NCI-H510A (cell line): ENCODE measurements at places on chromosomes 2 and 18.

DNA sequence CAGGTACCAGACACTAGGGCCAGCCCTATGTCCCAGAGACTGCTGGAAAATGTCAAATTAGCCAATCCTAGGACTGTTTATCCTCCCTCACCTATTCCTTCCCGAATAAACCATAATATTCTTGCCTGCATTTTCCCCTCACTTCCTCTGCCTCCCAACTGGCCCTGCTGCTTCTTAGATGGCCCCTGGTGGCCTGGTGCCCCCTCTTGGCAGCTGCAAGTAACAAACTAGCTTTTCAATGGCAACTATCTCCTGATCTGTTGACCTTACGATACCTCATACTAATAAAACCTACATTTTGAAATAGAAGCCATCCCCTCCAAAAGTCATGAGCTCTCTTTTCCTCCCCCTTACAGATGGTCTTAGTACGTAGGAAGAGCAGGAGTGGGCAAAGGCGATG lies 132.0 kb downstream of the ALPK2 start:
- DNase-seq: peak; percentile 12

DNA sequence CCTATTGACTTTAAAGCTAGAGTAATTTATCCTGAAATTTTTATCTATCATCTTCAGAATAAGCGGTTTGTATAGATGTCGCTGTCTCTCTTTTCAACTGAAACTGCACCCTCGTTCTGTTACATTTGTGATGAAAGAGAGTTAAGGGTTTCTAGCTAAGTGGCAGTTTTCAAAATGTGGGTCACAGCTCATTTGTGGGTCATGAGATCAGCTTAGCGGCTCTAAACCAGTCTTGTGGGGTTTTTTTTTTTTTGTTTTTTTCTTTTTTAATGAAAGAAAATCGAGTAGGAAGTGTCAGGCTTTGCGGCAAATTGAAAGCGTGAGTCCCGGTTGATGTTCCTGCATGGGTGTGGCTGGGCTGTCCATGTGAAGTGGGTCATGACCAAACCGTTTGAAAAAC lies 31.2 kb downstream of the SALL3 start:
- no peak for DNase-seq

DNA sequence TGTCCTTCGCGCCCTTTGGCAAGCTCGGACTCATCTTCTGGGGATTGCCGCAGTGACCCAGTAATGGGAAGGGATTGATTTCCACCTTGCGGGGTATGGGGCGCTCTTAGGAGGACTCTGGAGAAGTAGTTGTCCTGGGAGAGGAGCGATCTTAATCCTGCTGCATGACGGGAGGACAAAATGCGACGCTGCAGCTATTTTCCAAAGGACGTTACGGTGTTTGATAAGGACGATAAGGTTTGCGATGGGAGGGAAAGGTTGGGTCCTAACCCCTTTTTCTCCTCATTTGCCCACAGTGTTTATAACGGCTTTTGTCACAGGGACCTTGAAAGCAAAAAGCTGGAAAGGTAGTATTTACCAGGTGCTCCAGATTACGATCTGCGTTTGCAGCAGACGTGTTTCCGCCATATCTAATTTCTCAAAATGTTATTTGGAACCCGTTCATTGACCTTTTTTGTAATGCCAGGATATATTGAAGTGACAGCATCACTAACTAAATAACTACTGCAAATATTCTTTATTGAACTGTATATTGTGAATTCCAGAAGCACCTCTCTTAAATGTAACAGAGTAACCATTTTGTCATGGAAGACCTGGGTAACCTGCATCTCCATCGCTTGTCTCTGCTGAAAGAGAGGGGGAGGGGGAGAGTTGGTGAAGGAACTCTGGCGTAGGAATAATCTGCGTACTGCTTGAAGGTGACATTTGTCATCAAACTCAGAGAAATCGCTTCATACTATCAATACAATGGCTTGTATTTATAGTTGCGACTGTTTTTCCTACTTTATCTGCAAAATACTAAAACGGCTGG lies 590 bp downstream of the MDH1 start:
- DNase-seq: peak; percentile 19

GRCh38 chr2:62267696-62268095 lies 71.8 kb downstream of the B3GNT2 start:
- DNase-seq: no peak

DNA sequence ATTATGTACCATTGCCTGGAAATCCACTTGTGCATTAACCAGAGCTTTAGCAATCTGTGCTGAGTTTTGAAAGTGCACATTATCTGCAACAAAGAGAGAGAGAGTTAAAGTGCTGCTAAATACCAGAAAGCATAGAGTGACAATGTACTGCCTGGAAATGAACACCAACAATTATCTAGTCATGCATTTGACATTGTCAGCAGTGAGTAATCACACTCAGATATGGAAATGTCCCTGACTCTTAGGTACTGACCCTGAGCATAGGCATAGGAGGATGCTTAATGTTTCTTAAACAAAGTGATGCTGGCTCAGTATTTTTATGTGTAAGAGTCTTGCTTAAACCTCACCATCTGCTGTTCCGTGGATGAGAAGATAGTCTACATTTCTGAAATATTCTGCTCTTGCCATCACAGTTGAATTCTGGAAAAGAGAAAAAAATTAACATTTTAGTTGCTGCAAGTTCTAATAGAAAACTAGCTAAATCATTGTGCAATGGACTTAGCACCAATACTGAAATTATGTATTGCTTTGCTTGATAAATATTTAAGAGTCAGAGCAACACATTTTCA lies 20.8 kb upstream of the GCG start:
- no peak for DNase-seq

- DNase-seq: no peak
Observed at GRCh38 chr2:240043279-240043989, 9.9 kb downstream of the OR6B3 start.

- no peak for DNase-seq
Observed at GRCh38 chr2:64021578-64021977, 2.4 kb upstream of the VPS54 start.

DNA sequence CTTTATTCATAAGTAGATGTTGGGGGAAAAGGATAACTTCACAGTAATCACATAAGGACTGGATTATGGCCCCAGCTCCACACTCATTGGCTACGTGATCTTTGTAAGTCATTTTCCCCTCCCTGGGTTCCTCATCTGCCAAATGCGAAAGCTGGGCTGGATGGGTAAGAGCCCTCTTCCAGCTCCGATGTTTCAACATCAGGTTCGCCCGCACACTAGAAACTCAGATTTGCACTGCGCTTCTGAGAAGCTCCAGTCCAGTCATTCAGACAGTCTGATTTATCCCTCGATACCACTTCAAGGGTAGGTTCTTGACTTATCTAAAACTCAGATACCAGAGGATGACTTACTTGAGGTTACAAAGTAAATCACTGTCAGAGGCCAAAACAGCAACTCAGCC lies 31.0 kb upstream of the RMDN2 start:
- DNase-seq: no peak

DNA sequence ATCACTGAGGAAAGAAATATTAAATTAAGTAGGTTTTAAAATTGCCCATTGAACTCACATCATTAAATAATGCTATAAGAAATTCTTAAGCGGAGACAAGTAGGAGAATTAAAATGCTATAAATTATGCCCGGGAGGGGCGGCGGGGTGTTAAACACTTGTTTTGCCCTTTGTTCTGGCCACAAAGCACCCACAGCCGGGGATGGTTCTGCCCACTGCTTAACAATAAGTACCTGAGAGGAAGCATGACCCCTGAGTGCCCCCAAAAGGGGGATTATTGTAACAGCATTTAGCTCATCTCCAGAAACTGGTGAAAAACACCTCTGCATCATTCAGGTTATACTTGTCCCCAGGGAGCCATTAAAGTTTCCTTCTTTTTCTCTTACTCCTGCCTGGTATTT lies 332.7 kb upstream of the POU3F3 start:
- DNase-seq: no peak

- DNase-seq: no peak
Observed at GRCh38 chr2:239818086-239818485, 207.1 kb downstream of the NDUFA10 start.

DNA sequence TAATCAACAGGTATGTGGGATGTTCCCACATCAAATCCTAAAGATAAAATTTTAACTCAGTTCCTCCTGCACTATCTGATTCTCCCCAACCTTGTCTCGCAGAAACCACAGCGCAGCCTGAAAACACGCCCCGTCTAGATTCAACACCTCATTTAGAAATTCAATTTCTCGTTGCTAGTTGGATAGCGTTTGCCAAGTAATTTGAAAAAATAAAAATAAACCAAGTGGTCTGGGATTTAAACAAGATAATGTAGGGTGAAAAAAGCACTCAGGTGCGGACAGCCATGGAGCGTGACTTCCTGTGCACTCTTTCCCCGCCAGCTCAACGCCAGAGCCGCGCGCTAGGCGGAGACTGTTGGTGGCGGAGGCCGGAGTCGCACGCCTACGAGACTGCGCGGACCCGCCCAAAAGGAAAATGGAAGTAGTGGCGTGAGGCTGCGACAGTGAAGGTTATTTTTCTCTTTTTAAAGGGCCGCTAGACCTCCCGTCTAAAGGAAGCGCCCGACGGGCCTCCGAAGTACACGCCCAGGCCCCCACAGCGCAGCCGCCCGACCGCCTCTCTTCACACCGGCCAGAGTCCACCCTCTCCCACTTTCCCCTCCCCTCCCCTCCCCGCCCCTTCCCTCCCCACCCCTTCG lies 615 bp upstream of the CCNT2 start:
- peak; percentile 95 for DNase-seq

DNA sequence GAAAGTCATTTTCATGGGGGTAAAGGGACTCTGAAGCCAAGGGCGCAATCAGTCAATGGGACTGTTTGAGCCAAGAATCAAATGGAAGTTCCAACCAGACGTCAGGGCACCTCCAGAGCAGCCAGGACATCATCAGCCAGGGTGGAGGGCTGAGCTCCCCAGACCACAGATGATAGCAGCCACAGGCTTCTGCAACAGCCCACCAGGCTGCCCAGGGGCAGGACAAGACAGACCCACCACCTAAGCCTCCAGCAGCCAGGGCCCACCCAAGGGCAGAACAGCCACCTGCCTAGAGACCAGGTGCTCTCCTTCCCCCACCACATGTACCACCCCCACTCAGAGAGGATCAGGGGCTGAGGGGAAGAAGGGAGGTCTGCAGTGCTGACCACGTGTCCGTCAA lies 53.8 kb upstream of the SLC66A3 start:
- DNase-seq: no peak

GRCh38 chr2:190088917-190089316 lies 26.4 kb upstream of the MSTN start:
- peak; percentile 25 for DNase-seq

DNA sequence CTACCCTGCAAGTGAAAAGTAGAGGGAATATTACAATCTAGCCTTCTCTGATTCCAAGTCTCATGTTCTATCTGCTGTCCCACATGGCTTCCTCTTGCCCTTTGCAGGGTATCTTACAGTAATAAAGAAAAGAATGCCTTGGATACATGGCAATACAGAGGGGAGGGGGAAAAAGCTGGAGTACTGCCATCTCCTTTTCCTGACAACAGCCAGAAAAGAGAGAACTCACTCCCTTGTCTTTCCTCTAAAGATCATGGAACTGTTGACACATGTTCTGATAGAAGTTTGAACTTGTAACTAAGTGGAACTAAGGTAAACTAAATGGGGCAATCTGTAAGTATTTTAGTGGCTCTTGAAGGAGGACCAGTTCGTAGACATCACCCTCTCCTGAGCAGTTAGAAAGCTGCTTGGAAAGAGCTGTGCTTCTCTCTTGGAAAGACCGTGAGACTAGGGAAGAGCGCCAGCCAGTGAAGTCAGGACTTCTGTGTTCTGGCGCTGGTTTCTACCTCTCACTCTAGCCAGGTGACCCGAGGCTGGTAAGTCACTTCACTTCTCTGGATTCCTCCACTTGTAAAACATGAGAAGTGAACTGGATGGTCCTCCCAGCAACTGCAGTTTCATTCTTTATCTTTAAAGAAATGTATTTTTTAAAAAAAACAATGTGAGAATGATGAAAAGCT lies 242.3 kb upstream of the FOSL2 start:
- no peak for DNase-seq

DNA sequence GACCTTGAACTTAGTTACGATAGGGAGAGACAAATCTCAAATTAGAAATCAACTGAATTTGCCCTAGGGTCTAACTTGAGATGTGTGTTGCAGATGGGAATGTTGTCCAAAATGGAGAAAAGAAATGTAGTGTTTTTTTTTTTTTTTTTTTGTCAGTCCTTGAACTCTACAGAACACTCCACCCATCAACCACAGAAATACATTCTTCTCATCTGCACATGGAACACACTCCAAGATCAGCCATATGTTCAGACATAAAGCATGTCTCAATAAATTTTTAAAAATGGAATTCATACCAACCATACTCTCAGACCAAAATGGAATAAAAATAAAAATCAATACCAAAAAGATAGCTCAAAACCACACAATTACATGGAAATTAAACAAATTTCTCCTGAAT lies 526.5 kb downstream of the FBXO15 start:
- DNase-seq: no peak

- no peak for DNase-seq
Observed at GRCh38 chr2:211494536-211494935, 938.1 kb downstream of the CPS1 start.

- DNase-seq: no peak
Observed at GRCh38 chr2:67083951-67084350, 313.2 kb upstream of the ETAA1 start.

DNA sequence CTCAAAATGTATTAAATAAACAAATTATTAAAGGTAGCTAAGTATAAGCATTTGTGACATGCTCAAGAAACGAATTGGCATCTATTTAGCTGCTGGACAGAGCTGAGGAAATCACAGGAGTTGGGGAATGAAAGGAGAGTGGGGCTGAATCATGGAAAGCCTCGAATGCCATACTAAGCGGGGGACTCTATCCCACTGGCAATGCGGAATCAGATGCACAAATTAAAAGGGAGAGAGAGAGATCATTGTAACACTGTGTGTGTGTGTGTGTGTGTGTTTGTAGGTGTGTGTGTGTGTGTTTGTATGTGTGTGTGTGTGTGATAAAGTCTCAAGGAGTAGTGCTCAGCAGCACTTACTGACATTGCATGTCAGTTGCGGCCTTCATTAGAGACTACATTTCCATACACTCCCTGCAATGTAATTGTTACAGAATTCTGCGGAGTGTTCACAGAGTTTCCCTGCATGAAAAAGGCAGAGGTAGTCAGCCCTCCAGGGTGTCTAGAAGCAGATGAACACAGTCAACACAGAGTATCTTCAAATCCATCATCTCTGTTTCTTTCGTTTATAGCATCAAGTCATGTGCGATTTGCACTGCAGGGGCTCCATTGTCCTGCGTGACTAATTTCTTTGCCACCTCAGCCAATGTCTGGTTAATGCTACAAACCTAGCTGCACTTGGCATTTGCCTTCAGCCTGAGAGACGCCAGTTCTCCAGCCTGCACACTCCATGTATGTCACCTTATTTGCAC lies 111.7 kb upstream of the CYRIA start:
- no peak for DNase-seq

DNA sequence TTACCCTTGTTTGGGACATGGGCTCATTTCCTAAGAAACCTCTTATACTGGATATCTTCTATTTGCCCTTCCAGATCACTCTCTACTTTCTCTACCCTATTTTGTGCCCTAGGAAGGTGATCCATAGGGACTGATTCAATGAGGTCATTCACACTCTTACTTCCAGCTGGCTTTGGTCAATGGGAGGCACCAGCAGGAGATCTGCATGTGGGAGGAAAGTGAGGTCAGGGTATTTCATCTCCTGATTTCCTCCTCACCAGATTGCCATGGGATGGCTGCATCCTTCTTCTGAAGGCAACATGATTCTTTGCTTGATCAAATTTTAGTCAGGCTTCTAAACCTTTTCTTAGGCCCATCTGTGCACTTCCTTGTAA lies 15.2 kb downstream of the M1AP start:
- DNase-seq: no peak

GRCh38 chr2:236946871-236947270 lies 138.8 kb upstream of the COPS8 start:
- no peak for DNase-seq
